ENCODE measurements at places on chromosomes 7 and 10.
A peak's percentile ranks its signal among the peaks of the same experiment; 100 is the strongest.

DNA sequence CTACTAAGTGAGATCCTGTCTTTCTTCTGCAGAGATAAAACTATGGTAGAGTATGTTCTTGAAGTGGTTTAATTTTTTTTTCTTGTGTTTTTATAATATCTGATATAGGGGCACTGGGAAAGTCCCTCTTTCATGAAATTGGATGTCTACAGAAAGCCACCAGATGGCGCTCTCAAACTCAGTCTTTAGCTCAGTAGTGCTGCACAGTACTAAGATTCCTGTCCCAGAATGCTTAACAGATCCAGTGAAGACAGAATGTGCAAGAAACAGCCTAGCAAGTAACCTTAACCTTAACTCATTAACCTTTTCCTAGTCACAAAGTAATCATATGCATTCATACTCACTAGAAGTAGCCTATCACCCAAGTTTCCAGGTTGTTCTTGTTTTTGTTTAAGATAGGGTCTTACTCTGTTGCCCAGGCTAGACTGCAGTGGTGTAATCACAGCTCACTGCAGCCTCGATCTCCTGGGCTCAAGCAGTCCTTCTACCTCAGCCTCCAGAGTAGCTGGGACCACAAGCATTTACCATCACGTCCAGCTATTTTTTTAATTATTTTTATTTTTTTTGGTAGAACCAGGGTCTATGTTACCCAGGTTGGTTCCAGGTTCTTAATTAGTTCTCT lies 56.7 kb downstream of the IDE start:
- DNase-seq = peak; percentile 31

DNA sequence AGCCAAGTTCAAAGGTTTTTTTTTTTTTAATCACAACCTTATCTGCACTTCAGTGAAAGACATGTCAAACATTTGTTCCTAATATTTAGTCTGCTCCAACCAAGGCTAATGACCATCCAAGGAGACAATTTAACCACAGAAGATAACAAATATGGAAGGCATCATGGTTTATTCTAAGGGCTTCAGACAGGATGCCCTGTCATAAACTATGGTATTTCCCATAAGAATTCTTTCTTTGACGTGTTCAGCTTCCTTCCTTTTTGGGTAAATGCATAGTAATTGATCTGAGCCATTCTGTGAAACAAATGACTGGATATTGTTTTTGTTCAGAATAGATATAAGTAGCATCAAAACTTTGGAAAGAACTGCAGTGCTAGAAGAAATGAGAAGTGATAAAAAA lies 326.5 kb upstream of the AOAH start:
- no peak for DNase-seq

GRCh38 chr7:93559639-93560491 lies 14.7 kb downstream of the CALCR start:
- no peak for DNase-seq

DNA sequence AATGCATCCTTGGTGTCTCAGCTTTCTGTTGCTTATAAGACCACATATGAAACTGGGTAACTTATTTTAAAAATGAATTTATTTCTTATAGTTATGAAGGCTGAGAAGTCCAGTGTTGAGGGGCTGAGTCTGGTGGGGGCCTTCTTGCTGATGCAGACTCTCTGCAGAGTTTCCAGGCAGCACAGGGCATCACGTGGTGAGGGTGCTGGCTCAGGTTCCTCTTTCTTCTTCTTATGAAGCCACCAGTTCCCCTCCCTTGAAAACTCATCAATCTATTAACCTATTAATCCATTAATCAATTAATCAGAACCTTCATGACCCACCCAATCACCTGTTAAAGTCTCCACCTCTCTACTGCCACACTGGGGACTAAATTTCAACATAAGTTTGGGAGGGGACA lies 595.6 kb upstream of the NRP1 start:
- no peak for DNase-seq

GRCh38 chr7:129644634-129645230 lies 33.2 kb downstream of the NRF1 start:
- DNase-seq = no peak

DNA sequence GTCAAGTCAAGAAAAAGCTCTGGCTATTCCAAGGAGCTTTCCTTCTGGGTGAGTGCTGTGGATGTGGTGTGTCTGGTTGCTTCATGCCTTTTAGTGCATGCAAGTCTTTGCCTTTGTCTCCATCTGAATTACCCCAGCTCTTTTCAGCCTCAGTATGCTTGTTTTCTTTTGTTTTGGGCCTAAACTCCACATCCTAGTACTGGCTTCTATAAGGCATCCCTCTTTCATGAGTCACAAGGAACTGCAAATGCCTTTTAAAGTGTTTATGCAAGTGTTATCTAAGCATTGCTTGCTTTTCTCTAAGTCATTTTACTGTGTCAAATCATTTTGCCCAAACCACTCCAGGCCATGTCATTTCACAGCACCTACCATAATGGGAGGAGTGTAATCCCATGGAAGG lies 132.1 kb downstream of the PLCE1 start:
- DNase-seq = no peak

DNA sequence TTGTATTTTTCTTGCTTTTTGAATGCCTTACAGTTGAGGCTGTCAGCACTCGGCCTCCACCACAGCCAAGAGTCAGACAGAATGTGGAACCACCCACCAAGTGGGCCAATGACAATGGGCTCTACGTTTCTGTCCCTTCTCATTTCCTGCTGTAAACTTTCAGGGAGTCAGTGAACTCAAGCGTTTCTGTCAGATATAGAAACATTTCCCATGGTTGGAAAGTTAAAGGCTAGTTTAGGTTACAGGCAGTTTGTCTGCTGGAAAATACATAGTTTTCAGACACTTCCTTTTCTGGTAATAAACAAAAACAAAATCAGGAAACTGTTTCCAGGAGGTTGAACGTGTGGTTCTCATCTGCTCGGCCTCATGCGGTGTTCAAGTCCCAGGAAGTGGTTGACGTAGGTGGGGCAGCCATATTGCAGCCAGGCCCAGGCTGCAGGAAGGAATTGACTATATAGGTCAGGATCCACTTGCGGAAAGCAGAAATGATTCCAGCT lies 245.1 kb downstream of the CAMK1D start:
- no peak for DNase-seq

DNA sequence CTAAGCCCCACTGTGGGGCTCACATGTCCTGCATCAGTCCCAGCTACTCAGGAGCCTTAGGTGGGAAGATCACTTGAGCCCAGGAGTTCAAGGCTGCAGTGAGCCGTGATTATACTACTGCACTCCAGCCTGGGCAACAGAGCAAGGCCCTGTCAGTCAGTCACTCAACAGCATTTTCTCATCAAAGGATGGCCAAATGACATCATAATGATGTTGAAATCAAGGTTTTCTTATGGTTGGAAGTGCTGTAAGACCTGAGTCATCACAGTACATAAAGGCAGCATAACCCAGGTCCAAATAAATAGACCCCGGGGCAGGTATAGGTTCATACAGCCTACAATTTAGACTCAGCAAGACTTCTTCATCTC lies 341.1 kb downstream of the PARD3 start:
- no peak for DNase-seq

GRCh38 chr10:85413570-85413969 lies 953.0 kb downstream of the GRID1 start:
- no peak for DNase-seq

DNA sequence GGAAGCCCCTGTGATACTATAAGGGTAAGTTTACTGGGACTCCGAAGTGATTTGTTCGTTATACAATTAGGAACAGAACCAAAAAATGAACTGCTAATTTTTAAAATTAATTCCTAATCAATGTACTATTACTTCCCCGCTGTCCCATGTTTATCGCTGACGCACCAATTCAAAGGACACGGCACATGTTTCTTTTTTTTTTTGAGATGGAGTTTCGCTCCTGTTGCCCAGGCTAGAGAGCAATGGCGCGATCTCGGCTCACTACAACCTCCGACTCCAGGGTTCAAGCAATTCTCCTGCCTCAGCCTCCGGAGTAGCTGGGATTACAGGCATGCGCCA lies 1.5 kb upstream of the FMC1 start:
- no peak for DNase-seq

DNA sequence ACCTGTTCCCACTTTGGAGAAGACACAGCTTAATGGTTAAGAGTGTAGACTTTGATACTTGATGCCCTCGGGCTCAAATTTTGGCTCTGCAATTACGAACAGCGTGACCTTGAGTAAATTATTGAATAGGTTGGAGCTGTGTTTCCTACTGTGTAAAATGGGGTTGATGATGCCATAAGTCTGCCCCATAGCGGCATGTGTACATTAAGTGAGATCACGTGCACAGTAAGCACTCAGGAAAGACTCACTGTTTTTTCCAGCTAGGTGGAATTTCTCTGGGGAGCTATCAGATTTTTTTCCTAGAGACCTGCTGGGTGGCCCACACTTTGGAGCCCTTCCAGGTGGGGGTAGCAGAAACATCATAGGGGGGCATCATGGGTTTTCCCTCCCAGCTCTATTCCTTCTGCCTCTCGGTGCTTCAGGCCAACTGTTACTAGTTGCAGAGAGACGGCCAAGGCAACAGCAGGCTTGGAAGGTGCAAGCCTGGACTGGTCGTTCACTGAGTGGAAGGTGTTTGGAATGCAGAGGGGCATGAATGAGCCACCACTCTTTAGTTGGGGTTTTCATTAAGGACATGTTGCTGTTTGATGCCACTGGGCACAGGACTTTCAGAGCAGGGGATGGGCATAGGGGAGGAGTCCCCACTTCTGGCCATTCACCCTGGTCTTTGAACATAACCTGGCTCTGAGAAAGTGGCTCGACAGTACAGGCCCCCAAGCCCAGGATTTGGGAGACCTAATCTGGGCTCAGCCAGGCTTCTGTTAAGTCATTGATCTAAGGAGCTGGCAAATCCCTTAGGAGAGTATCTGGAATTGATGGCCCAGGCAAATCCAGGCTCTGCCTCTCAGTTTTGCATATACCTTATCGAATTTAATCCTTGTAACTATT lies 64.0 kb downstream of the SYPL1 start:
- DNase-seq = no peak

GRCh38 chr10:99531026-99531695 lies 1.6 kb upstream of the NKX2-3 start:
- DNase-seq = no peak

GRCh38 chr7:26723129-26723528 lies 141.3 kb downstream of the SKAP2 start:
- no peak for DNase-seq

DNA sequence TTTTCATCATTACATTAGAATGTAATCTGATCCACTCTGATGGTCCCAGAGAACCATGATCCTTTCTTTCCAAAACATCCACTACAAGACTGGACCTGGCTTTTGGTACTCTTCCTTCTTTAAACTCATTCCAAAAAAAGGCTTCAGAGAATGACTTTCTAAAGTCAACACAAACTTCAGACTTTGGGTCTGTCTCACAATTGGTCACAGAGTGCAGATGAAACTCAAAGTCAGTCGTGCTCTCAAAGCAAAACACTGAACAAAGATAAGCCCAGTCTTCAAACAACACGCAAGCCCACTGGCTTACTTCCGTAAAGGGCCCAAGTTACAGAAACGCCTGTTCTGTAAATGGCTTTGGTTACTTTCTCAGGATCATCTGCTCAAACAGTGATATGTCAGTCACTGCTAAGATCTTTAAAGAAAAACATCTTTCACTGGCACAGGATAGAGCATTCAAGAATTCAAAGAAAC lies 250.9 kb upstream of the MKLN1 start:
- no peak for DNase-seq

- no peak for DNase-seq
These were observed 557 bp upstream of the LSM8 start for GRCh38 chr7:118183428-118183785.

DNA sequence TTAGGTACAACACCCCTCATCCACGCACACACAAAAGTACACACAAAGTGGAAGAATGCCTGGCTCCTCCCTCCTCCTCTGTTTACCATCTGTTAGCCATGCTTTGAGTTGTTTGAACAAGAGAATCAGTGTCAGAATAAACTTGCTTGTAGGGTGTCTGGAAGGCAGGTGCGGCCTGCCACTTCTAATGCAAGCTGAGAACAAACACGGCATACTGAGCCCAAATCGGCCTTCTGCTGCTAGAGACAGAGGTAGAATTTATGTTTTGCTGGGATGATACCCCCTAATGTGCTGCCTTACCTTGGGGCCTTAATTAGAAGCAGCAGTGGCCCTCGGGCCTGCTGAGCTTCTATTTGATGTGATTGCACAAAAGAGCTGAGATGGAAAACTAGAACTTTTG lies 24.9 kb upstream of the FAM180A start:
- no peak for DNase-seq

DNA sequence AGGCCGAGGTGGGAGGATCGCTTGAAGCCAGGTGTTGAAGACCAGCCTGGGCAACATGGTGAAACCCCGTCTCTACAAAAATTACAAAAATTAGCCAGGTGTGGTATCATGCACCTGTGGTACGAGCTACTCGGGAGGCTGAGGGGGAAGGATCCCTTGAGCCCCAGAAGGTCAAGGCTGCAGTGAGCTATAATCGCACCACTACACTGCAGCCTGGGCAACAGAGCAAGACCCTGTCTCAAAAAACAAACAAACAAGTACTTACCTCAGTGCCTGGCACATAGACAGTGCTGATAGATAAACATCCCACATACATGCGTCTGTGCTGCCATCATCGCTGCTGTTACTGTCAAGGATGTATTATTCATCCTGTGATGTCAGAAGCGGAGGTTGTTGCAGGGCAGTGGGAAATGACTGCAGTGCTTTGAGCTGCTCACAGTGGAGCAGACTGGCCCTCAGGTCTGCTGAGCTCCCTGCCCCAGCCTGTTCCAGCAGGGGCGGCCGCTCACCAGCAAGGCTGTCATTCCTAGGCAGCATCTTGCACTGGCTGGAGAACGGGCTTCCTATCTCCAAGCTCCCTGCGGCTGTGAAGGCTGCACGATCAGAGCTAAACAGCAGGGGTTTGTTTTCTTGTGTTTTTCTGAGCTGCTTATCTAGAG lies 18.6 kb downstream of the FOXK1 start:
- no peak for DNase-seq

- no peak for DNase-seq
These were observed 116.0 kb downstream of the CDCA7L start for GRCh38 chr7:21829731-21830130.

GRCh38 chr7:135188298-135188984 lies 17.9 kb upstream of the CYREN start:
- DNase-seq = no peak

GRCh38 chr10:97643441-97643985 lies 3.0 kb downstream of the PI4K2A start:
- no peak for DNase-seq

GRCh38 chr7:158432369-158433341 lies 155.0 kb downstream of the PTPRN2 start:
- no peak for DNase-seq

- DNase-seq = peak; percentile 31
These were observed 29.6 kb downstream of the IDE start for GRCh38 chr10:92544296-92544695.

DNA sequence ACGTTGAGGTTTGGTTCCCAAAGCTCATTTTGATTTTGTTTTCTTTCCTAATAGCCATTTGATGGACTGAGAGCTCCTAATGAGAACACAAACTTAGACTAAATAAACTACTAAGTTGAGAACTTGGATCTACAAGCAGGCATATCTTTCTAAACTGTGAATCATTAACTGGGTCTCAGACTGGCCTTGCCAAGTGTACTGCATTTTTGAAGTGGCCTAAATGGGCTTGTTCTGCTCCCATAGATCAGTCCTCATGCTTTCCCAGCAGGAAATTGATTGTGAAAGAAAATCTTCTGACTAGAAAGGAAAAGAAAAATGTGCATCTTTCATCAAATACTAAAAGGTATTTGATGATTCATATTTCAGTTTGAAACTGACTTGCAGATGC lies 46.7 kb upstream of the RBM33 start:
- no peak for DNase-seq
